HS-27A (cell line): ENCODE measurements at places on chromosomes 5 and 9.

GRCh38 chr9:81474792-81475191, 214.6 kb downstream of the TLE1 start:
- DNase-seq: no peak

- DNase-seq: no peak
Observed at GRCh38 chr9:94168203-94169000, 84.1 kb downstream of the PTPDC1 start.

- DNase-seq: no peak
Observed at GRCh38 chr9:123090956-123091355, 57.5 kb downstream of the GPR21 start.

DNA sequence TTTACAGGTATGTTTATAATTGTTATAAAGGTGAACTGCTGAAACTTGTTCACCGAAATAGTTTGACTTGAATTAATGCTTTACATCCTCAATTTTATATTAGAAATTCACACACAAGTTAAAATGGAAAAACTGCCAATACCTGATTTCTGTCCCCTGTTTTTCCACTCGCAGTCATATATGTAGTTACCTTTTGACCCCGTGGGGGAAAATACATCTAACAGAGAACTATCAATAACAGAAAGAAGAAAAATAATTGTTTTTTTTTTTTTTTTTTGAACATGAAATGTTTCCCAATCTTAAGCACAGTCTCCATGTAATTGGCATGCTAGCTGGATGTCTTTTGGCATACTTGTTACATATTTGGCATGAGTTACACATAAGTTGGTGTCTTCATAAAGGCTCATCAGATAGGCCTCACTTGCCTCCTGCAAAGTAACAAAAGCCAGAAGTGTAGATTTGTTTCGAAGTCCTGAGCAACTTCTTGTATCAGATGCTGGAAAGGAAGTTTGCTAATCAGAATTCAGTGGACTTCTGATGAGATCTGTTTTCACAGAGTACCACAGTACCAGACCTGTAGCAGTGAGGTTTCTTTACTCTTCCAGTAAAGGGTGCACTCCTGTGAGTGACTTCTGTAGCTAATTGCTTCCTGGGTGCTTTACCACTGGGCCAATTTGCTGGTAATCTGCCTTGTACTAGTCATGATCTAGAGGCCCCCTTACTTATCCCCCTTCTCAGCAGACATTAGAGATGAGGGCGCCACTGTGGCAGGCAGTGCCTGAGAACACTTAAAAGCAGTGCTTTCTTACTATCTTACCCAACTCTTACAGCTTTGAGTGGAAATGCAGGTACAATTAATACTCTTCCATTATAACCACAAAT, 36.2 kb upstream of the CXXC5 start:
- DNase-seq: no peak
